ENCODE measurements at places on chromosomes 1 and 21.

DNA sequence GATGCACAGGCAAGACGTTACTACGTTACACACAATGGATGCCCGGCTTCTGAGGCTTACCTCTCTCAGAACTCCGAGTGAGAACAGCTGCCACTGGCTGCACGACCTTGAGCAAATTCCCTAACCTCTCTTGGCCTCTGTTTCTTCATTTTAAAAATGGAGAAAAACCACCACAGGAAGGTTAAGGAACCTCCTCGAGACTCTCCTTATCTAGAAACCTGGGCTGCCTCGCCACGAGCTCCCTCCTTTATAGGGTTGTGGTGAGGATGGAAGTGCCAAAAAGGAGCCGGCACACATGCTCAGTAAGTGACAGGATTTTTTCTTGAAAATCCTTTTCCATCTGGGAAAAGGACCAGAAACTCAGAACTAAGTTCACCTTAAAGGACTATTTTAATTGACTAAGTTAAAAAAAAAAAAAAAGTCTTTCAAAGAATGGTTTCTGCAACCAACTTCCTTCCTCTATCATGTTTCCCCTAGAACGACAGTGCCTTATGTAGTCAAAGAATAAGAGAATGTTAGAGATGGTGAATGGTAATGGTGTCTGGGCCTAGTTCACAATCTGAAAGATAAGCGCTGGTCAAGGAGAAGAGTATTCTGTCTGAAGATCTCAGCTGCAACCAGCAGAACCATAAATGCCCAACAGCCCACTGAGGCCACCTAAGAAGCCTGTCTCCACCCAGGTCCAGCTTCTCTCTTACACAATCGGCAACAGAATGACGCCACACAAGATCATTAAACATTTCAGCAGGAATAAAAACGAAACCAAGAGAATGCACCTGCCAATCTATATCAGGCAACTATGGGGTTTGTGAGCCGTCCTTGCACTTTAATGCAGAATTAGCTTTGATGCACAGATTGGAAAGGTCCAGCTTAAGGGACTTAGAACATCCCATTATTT is 64.9 kb downstream of the SLC45A1 start:
- DNase-seq: no peak

GRCh38 chr1:231706934-231707333 is 80.3 kb downstream of the DISC1 start:
- DNase-seq: no peak

- no peak for DNase-seq
Observed at GRCh38 chr1:89873288-89873687, 52.5 kb downstream of the LRRC8D start.

DNA sequence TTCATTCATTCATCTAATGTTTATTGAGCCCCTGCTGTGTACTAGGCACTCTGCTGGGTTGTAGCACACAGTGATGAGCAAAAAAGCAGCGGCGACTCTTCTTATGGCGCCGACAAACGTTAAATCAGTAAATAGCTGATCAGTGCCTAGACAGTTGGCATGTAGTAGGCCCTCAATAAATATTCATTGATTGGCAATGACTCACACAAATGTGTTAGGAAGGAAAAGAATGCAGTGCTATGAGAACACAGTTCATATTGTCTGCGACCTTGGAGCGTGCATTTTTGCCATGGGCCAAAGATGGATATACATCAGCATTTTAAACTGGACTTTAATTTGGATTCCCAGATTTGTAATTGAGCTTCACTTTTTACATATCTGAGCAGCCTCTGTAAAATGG is 52.0 kb downstream of the PRDM2 start:
- DNase-seq: no peak

- DNase-seq: no peak
Observed at GRCh38 chr1:21384620-21385019, 55.3 kb upstream of the NBPF3 start.

DNA sequence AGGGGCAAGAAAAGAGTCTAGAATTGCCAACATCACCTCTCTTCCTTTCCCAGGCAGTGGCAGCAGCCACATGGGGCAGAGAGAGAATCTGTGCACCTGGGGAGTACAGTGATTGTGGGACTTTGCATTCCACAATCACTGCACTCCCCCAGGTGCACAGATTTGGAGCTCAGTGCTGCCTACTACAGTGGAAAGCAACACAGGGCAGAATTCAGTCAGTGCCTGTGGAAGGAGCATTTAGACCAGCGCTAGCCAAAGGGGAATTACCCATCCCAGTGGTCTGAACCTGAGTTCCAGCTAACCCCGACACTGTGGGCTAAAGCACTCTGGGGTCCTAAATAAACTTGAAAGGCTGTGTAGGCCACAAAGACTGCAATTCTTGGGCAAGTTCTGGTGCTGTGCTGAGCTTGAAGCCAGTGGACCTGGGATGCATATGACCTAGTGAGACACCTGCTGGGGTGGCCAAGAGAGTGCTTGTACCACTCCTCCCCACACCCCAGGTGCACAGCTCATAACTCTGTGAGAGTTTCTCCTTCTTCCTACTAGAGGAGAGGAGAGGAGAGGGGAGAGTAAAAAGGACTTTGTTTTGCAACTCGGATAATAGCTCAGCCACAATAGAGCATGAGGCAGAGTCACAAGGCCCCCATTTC is 50.3 kb downstream of the NUP210L start:
- DNase-seq: no peak

DNA sequence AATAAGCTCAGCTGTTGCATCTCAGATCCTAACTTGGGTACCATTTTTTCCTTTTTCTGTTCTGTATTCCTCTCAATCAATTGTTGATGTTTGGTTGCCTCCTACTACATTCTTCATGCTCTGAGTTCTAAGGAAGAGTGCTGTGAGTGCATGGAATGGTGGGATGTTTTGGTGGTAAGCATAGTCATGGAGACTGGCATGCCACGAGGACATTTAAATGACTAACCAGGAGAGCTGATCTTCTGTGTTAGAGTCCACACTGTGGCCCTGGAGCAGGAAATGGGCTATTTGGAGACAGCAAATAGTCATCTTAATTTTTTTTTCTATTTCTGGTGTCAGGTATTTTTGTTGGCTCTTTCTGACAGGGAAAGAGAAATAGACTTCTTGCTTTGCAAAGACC is 69.5 kb upstream of the HSD17B7 start:
- DNase-seq: no peak

- no peak for DNase-seq
Observed at GRCh38 chr1:219699870-219700269, 87.0 kb upstream of the ZC3H11B start.

- no peak for DNase-seq
Observed at GRCh38 chr1:69246109-69246508, 321.6 kb upstream of the LRRC7 start.

- no peak for DNase-seq
Observed at GRCh38 chr1:205610901-205611466, 20.8 kb downstream of the ELK4 start.

- DNase-seq: no peak
Observed at GRCh38 chr1:177223359-177223758, 52.6 kb downstream of the BRINP2 start.

DNA sequence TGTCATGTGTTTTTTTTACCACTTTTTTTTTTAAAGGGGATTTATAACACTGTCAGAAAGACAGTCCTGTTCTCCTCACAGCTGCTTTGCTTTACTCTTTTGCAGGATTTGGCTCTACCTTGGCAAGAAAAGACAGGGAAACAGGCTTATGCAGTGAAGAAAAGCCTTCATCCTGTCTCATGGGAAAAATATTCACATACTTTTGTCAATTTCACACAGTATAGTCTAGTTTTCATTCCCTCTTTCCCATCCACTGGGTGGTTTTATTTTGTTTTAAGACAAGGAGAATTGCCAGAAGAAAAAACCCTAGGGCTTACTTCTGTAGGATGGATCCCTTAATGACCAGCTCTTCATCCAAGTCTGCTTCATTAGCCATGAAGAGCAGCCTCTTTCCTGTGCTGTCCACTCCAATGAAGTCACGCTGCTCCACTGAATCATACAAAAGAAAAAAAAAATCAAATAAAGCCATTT is 60.0 kb downstream of the EIF2B3 start:
- no peak for DNase-seq

DNA sequence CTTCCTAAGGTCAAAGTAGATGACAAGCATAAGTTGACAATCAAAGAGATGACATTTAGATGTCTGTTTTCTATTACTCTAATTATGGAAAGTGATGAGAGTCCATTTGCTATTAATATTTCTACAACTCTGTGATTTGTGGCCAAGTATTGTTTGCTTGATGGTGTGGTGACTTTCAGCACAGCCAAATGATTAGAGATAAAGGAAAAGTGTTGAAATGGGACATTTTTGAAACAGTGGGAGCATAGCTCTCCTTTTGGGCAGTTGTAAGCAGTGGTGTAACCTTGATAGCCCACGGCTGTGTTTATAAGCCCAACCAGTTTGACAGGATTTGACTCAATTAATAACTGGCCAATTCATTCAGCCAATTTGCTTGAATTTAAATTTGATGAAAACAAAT is 31.6 kb downstream of the ZC3H11B start:
- DNase-seq: no peak

- DNase-seq: no peak
Observed at GRCh38 chr1:236075848-236076247, 11.0 kb upstream of the NID1 start.

DNA sequence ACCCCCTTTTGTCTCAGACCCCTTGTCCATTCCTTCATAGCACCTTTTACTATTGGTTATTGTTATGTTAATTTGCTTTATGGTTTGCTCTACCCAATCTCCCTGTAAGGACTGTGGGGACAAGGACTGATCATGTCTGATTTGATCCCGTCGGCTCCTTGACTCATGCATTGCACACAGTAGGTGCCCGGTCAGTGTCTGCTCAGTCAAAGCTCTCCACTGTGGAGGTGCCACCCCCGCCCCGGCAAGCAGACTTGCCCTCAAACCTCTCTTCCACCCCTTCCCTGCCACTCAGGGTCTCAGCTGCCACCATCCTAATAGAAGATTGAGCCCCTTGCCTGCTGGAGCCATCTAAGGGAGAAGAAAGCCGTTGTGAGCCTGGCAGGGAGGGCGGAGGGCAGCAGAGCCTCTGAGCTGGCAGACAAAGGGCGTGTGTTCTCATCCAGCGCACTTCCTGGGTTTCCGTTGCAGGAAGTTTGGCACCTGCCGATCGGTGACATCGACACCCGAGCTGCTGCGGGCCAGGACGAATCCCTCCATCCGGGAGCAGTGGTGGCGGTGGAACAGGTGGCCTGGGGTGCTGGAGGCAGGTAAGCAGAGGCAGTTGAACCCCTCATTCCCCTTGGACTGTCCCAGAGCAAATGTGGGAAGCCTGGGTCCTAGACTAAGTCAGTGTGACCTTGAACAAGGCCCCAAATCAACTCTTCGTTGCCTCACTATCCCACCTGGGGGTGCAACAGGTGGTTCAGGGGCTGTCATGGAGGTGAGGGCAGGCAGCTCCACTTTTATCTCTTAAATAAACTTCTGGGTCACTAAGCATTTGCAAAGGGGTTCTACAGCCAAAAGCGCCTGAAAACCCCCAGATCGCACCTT is 2.2 kb upstream of the FBLIM1 start:
- DNase-seq: no peak

GRCh38 chr21:17848228-17848627 is 29.1 kb upstream of the C21orf91 start:
- no peak for DNase-seq

GRCh38 chr21:28654406-28654805 is 338.3 kb downstream of the LTN1 start:
- no peak for DNase-seq

- no peak for DNase-seq
Observed at GRCh38 chr1:7315946-7316345, 455.1 kb upstream of the VAMP3 start.

DNA sequence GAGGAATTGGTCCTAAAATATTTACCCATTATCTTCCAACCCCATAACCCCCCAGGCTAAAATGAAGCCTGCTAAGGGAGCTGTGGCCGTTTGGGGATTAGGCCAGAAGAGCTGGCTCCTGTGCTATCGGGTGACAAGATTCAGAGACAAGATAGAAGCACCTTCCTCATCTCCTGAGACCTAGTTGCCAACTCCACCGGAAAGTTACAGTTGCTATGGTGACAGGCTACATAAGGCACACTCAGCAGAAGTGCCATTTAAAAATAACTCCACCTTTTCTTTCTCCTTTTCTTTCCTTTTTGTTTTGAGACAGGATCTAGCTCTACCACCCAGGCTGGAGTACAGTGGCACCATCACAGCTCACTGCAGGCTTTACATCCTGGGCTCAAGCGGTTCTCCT is 43.6 kb upstream of the ROR1 start:
- no peak for DNase-seq

DNA sequence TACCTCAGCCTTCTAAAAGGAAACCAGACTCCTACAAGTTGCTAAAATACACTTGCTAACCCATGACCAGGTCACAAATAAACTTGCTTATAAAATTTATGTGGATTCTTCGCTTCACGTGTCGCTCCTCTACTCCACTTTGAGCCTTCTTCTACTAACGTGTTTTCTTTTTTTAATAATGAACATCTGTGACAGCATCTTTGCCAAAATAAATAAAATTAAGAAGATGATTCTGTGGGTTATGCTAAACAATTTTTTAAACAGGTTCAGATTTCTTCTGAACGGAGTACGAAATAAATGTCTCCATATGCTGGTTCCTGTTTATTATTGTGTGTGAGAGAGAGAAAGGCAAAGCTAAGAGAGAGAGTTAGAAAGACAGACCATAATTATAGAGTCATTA is 735.8 kb downstream of the LTN1 start:
- no peak for DNase-seq

DNA sequence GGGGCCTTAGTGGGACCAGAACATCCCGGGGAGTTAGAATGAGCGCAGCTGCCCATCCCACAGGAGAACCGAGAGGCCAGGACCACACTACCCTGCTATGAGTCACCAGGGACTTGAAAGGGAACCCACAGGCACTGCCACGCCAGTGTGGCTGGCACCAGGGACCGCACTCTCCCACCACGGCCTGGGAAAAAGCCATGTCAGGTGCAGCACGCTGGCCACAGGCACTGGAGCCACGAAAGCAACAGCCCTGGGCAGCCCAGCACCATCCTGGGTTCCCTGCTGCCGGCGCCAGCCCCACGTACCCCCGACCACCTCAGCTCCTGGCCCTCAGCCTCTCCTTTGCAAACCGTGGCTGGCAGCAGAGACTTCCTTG is 14.1 kb upstream of the TMEM240 start:
- DNase-seq: no peak

GRCh38 chr21:32508558-32508957 is 76.8 kb downstream of the TCP10L start:
- DNase-seq: no peak
